Uterine smooth muscle cell (primary cell): ENCODE measurements at places on chromosomes 3 and 15. TPM values are rescaled to one million over a fixed set of nuclear protein-coding genes. Genes with fewer than 3 reads are reported as not detected.

The WNT7A gene
- not detected in 2 replicates for total RNA-seq

The SPINT1 gene
- total RNA-seq: 0.37 and 0.66 TPM in 2 replicates

The WDR48 gene
- total RNA-seq: 42.5 and 47.2 TPM in 2 replicates

The ATRIP gene
- 5.4 and 13.4 TPM in 2 replicates for total RNA-seq

The LXN gene
- 196 and 234 TPM in 2 replicates for total RNA-seq

The DNAJA4 gene
- total RNA-seq: 5.4 and 5.9 TPM in 2 replicates
